Right cardiac atrium (tissue), 5 donors: ENCODE measurements at places on chromosomes 1 and 21.
A peak's percentile ranks its signal among the peaks of the same experiment; 100 is the strongest.

DNA sequence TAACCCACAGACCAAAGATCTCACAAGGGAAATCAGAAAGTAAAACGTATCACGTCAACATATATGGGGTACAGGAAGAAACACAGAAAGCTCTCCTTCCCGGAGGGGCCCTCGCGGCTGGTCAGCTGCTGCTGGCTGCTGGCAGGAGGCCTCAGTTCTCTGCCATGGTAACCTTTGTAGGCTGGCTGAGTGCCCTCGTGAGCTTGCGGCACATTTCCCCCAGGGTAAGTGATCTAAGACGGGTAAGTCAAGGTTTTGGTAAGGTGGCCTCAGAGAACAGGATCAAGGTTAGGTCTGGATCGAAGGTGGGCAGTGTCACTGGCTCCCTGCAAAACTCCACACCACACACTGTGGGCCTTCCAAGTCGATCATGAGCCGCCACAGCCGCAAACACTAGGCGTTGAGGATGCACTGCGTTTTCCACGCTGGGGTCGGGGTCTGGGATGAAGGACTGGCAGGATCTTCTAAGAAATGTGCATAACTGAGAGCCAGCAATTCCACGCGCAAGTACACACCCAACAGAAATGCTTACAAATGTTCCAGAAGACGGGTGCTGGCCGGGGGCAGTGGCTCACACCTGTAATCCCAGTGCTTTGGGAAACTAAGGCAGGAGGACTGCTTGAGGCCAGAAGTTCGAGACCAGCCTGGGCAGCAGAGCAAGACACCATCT lies 33.9 kb downstream of the WDR4 start:
- DNase-seq: no peak

DNA sequence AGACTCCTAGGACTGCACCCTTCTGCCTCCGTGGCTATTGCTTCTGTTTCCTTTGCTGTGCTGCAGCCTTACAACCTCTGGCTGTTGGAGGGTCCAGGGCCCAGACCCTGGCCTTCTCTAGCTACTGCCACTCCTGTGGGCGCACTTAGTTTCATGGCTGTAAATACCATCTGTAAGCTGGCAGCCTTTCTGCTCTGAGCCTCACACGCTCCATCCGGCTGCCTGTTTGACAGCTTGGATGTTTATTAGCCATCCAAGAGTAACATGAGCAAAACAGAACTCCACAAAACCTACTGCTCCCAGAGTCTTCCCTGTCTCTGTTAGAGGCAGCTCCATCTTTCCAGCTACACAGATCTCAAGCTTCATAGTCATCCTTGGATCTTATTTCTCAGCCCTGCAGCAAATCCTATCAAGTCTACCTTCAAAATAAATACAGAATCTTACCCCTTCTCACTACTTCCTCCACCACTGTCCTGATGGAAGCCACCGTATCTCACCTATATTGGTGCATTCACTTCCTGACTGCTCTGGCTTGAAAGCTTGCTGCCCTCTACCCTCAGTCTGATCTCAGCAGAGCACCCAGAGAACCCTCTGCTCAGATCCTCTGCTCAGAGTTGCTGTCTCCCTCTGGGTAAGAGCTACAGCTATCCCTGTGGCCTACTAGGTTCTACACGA lies 19.1 kb downstream of the SLC25A33 start:
- DNase-seq: no peak

- DNase-seq: peak; percentile 40
Observed at GRCh38 chr1:192809307-192810252, 741 bp downstream of the RGS2 start.

DNA sequence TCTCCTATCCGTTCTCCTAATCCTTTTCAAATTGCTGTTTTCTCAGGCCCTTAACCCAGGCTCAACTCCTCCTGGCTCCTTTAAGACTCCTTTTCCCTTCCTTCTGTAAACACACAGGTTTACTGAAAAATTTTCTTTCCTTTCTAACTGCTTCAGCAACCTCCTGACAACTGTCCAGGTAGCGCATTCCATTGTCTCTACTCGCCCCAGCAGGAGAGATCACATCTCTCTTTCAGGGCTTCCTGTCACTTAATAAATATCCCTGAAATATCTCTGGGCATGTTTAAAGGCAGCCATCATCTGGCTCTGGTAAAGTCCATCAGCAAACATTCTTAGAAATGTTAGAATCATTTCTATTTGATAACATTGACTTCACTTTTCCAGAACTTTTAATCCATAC lies 211.2 kb upstream of the PTBP2 start:
- DNase-seq: no peak

DNA sequence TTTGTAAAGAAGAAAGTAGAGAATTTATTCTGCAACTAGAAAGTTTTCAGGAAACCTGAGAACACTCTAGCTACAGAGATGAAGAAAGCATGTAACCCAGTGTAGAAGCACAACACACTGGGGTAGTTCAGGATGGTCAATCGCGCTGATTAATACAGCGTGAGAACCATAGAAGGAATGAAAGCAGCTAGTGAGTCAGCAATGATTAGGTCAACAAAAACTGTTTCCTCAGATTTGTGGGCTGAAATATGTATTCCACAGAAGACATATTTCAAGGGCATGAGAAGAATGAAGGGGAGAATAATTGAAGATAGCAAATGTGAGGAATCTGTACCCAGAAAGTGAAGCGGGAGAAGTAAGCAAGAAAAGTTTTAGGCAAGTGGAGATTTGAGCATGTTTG lies 97.8 kb upstream of the ADGRL2 start:
- no peak for DNase-seq

DNA sequence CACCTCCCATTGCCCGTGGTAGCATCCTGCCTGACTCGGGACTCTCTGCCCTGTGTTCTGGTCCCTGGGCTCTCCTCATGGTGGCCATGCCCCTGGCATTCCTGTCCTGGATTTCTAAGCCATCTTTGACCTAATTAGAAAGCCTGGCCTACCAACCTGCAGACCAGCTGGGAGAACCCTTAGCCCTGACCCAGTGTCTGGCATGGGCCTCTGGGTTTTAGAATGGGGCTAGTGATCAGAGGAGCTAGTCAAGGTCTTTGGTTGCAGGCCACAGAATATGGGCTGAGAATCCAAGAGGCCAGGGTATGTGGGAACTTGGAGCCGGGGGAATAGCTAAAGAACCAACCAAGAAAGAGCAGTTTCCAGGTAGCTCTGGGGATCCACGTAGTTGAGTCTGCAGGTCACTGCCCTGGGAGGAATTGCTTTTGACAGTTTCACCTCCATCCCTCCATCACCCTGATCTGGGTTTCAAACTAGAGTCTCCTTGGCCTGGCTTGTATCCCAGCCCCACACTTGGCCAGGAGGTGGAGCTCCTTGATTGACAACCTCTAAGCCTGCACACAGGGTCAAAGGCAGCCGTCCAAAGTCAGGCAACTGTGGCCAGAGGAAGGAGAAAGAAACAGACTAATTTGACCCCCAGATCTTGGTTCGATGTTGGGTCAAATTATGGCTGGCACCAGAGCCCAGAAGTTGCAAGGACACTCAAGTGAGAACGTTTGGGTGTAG lies 54.7 kb upstream of the ABCG1 start:
- DNase-seq: peak; percentile 56

DNA sequence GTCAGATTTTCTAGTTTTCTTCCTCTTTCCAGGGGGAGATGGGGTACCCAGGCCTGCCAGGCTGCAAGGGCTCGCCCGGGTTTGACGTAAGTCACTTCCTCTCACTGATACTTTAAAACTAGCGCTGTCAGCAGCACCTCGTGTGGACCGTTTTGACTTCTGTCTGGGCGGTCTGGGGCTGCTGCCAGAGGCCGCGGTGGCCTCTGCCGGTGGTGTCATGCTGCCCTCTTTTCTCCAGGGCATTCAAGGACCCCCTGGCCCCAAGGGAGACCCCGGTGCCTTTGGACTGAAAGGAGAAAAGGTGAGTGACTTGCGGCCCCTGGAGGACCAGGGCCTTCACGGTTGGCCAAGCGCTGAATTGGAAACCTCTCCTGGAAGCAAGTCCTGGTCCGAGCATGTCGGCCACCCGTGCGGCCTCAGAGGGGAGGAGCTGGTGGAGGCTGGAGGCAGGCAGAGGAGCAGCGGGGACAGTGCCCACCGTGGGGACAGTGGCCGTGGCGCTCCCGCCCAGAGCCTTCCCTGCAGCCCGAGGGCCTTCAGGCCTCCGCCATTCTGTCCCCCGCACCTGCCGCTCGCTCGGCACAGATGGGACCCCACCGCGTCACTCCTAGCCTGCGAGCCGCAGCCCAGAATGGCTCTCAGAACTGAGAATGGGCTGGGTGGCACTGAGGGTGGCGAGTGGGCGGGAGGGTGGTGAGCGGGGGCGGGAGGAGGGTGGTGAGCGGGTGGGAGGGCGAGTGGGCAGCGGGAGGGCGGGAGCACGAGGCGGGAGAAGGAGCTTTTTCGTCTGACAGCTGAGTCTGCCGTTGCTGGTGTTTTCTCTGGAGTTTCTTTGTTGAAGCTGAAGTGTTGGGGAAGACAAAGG lies 9.4 kb downstream of the COL6A1 start:
- DNase-seq: peak; percentile 18

DNA sequence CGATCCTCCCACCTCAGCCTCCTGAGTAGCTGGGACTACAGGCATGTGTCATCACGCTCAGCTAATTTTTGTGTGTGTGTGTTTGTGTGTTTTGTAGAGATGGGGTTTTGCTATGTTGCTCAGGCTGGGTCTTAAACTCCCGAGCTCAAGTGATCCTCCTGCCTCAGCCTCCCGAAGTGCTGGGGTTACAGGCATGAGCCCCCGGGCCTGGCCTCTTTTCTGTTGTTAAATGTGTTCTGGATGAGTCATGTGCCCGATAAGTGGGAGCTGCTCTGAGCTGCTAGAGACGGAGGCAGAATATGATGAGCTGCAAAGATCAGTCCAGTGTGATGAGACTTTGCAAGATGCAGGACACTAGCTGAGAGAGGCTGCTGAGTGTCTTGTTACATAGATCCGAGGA lies 75.5 kb downstream of the VPS13D start:
- DNase-seq: no peak

DNA sequence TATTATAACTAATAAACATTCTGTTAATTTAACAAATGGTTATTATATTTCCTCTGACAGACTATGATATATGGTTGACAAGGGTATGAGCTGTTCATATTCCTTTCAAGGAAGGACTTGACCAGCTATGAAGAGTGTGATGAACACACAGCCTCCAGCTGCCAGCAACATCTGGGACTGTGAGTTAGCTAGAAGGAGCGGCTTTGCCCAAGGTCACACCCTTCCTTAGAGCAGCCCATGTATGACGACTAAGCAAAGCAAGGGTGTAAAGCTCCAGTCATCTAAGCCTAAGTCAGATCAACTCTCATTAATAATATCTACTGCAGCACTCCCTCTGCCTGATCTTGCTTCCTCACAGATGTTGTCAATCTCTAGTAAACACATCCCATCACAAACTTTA lies 355.4 kb downstream of the PLPP3 start:
- no peak for DNase-seq

DNA sequence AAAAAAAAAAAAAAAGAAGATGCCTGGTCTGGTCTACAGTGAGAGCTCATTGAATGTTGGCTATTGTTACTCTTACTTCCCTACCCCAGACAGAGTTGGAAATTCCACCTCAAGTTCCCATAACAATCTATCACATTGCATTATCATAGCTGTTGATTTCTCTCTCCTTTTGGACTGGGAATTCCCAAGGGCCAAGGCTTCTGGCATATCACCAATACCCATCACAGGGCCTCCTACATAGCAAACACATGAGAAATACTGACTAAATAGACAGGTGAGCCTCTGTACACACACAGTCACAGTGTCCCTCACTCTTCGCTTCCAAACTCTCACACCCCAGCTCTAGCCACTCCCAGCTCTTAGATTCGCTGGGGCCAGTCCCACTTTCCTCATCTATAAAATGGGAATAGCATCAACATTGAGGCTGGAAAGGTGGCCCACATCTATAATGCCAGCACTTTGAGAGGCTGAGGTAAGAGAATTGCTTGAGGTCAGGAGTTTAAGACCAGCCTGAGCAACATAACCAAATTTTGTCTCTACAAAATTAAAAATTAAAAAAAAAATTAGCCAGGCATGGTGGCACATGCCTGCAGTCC lies 6.4 kb downstream of the PTAFR start:
- no peak for DNase-seq

- DNase-seq: no peak
Observed at GRCh38 chr1:59128239-59128736, 168.6 kb upstream of the FGGY start.

DNA sequence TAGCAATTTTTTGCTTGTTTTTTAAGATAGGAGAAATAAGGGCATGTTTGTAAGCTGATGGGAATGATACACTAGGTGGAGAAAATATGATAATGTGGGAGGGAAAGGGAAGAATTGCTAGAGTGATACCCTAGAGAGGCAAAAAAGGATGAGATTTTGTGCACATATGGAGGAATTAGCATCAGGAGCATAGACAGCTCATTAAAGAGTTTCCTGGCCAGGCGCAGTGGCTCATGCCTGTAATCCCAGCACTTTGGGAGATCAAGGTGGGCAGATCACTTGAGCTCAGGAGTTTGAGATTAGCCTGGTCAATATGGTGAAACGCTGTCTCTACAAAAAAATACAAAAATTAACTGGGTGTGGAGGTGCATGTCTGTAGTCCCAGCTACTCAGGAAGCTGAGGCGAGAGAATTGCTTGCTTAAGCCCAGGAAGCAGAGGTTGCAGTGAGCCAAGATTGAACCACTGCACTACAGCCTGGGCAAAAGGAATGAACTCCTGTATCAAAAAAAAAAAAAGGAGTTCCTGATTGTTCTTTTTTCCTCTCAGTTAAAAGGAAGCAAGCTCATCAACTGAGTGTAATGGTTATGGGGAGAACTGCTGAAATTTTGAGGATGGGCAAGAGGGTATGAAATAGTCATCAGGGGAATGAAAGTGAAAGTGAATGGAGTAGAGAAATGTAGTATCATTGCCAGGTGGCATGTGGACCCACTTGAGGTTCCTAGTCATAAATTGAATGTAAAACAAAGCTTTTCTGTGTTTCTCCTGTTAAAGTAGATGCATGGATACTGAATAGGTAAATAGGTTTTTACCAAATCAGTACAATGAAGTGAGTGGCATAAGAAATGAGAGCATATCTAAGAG lies 35.5 kb downstream of the SH3GLB1 start:
- DNase-seq: no peak

DNA sequence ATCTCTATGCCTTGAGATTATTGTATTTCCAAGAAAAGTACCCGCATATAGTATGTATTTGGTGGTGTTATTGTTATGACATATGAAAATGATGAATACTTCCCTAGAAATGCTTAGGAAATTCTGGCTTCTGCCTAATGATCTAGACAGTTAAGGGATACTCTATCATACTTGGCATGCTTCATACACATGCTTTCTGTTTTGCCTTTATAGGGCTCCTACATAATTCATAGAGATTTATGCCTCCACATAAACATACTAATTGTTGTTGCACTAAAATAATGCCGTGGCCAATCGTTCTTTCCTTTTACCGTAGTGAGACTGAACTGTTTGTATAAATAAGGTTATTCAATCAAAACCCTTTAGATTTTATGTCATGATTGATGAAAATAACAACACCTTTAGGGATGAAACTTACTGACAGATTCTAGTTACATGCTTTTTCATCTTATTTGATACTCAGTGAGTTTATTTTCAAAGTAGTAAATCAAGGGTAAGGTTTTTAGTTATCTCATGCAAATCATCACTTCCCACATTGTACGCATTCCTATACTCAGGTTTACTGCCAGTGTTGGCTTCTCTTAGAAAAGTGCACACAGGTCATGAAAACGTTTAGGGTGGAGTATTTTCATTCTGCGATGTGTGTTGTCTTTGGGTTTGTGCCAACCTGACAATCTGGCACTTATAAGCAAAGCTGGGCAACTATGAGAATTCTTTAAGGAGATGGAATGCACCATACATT lies 40.5 kb upstream of the SCYL3 start:
- no peak for DNase-seq
